Smooth muscle cell of trachea (primary cell): ENCODE measurements at places on chromosomes 13 and 19. TPM values are rescaled to one million over a fixed set of nuclear protein-coding genes. Genes with fewer than 3 reads are reported as not detected.

Gene FFAR1
- total RNA-seq = not detected in 2 replicates

Gene POLRMT
- total RNA-seq = 20.7 and 29.3 TPM in 2 replicates

Gene CELF5
- total RNA-seq = 0.17 TPM in 1 of 2 replicates, not detected in the other

Gene PABPC3
- total RNA-seq = 0.15 and 0.17 TPM in 2 replicates

Gene GIPR
- 0.29 TPM in 1 of 2 replicates, not detected in the other for total RNA-seq

Gene FFAR2
- not detected in 2 replicates for total RNA-seq

Gene C1QTNF9B
- total RNA-seq = 0.33 and 0.44 TPM in 2 replicates

Gene ATP1A3
- total RNA-seq = under 0.01 and 0.15 TPM in 2 replicates

Gene NDUFB7
- total RNA-seq = 188 and 247 TPM in 2 replicates

Gene ZNF613
- total RNA-seq = 5.5 and 8.8 TPM in 2 replicates

Gene FUT6
- not detected in 2 replicates for total RNA-seq

Gene MED16
- total RNA-seq = 45.8 and 46.6 TPM in 2 replicates

Gene TMC4
- total RNA-seq = 0.58 and 0.83 TPM in 2 replicates

Gene DMKN
- total RNA-seq = 6.4 and 13.6 TPM in 2 replicates

Gene PSMD8
- 302 and 326 TPM in 2 replicates for total RNA-seq

Gene ELSPBP1
- not detected in 2 replicates for total RNA-seq

Gene ZNF724
- 1.8 and 6.7 TPM in 2 replicates for total RNA-seq

Gene IGFL1
- total RNA-seq = not detected in 2 replicates

Gene MBD3L3
- total RNA-seq = not detected in 2 replicates

Gene APOC4
- not detected in 2 replicates for total RNA-seq

Gene MPND
- 4.5 and 7.6 TPM in 2 replicates for total RNA-seq

Gene AP1M2
- total RNA-seq = not detected in 2 replicates

Gene STAP2
- total RNA-seq = 5.1 and 5.5 TPM in 2 replicates

Gene ZNF66
- 0.83 and 3.5 TPM in 2 replicates for total RNA-seq

Gene ZNF568
- total RNA-seq = 20.5 and 23.3 TPM in 2 replicates

Gene ZNF600
- 3.3 and 4.7 TPM in 2 replicates for total RNA-seq

Gene KLK10
- not detected in 2 replicates for total RNA-seq

Gene FAM216B
- not detected in 2 replicates for total RNA-seq

Gene ANGPTL8
- total RNA-seq = not detected in 2 replicates

Gene DNAAF3
- total RNA-seq = 0.33 and 0.87 TPM in 2 replicates

Gene VASP
- 58.6 and 60.5 TPM in 2 replicates for total RNA-seq

Gene MEIOSIN
- not detected in 2 replicates for total RNA-seq
